ENCODE measurements at places on chromosomes 3 and 15.

GRCh38 chr15:51335087-51335486, 3.3 kb downstream of the CYP19A1 start:
- DNase-seq: no peak

GRCh38 chr15:81400640-81401236, 26.7 kb upstream of the TMC3 start:
- DNase-seq: no peak

- DNase-seq: no peak
These were observed 1161.4 kb downstream of the SI start for GRCh38 chr3:163916596-163917560.

- DNase-seq: no peak
These were observed 14.8 kb upstream of the TOPBP1 start for GRCh38 chr3:133676336-133677118.

Measured in activated CD8-positive, alpha-beta memory T cell treated with anti-CD3 and anti-CD28 coated beads for 4 hours (primary cell).